ENCODE measurements at places on chromosomes 7 and 10. TPM values are rescaled to one million over a fixed set of nuclear protein-coding genes. Genes with fewer than 3 reads are reported as not detected.

- no peak for DNase-seq
Observed at GRCh38 chr10:77983384-77984341, 45.7 kb downstream of the POLR3A start.

DNA sequence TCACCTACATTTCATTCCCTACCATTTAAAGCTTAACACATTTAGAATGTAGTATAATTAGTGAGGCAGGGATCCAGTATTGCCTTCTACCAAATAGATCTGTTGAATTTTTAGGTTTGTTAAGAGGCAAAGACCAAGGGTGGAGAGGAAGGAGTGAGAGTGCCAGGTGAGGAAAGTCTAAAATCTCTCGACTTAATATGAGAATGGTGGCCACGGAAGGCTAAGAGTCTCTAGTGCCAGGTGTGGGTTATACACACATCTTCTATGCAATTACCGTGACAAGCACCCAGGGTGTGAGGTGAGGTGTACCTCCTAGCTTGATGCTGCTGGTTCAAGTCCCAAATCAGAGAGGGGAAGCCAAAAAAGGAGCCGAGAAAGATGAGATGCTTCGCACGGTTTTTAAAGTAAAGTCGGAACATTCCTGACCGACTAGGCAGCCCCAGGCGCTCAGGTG, 439 bp downstream of the IQUB start:
- no peak for DNase-seq

- no peak for DNase-seq
Observed at GRCh38 chr10:2761971-2762370, 305.4 kb upstream of the PFKP start.

The MCU gene
- total RNA-seq = 24.5 TPM

Data from esophagus squamous epithelium (tissue), 5 donors.